DMS53 (cell line): ENCODE measurements at places on chromosomes 5 and 9.

DNA sequence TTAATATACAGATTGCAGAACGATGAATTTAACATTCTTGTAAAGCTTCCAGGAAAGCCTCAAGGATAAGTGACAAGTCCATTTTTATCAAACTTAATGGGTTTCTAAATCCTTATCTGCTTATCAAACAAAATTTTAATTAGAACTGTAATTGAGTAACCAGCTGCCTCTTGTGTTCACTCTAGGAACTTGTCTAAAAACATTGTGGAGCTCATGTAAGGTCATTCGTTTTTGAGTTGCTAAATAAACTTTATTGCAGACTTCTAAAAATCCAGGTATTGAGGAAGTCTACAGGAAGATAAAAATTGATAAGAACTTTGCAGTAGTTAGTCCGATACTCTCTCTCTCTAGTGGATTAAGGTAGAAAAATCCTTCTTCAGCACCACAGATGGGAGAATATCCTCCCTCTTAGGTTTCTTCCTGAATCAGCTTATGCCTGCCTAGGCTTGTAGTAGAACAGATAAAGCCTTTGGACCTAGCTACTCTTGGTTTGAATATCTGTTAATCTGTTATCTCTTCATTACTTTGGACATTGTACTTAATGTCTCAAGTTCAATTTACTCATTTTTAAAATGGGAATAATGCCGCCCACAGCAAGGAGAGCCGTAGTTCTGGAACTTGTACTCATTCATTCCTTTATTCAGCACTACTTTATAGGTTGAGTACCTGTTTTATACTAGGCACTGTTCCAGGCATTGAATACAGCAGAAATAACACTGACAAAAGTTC is 60.0 kb upstream of the DHFR start:
- DNase-seq: no peak

GRCh38 chr5:121698690-121699089 is 153.0 kb upstream of the FTMT start:
- no peak for DNase-seq

GRCh38 chr5:33166948-33167347 is 273.8 kb upstream of the TARS1 start:
- DNase-seq: no peak

- no peak for DNase-seq
Measured at GRCh38 chr9:95935861-95936578, 60.5 kb downstream of the ERCC6L2 start.

- no peak for DNase-seq
Measured at GRCh38 chr5:133599600-133599999, 12.7 kb downstream of the FSTL4 start.

DNA sequence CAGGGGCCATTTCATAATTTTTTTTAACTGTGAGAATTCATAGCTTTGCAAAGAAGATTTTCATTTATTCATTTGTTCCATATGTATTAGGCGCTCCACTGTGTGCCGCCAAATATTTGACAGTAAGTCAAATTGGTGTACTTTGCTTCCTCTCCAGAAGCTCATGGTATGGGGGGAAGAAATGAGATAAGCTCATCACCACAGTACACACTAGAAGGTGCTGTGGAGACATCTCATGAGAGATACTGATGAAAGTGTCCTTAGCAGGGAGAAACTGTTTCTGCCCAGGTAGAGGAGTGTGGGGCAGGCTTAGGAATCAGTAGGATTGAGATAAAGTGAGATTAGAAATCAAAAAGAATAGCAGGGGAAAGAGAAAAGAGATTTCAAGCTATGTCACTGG is 136.2 kb downstream of the CDH6 start:
- no peak for DNase-seq

GRCh38 chr5:173003360-173003759 is 19.8 kb downstream of the ATP6V0E1 start:
- DNase-seq: no peak

DNA sequence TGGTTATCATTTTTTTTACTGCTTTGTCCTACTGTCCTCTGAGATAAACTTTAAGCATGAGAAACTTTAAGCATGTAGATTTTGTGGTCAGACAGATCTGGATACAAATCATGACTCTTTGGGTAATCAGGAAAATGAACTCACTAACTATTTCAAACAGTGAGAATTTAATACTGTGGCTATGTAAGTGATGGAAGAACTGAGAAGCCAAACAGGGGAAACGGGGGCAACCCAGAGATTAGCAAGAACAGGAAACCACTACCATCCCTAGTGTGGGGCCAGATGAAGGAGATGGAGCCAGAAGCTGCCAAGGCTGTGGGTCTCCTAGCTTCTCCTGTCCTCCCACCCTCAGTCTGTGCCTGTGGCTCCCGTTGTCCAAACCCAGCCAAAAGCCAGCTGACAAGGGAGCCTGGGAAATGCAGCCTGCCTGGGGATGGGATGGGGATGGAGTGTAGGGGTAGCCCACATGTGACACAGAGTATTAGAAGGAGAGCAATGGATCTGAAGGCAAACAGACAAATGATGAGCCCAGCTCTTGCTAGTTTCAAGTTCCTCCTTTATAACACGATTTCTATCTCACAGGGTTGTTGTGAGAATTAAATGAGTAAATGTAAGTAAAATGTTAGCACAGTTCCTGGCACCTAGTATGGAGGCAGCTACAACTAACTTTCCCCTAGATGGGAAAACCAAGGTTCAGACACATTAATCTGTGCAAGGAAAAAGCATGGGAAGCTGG is 27.7 kb upstream of the CDC23 start:
- no peak for DNase-seq

DNA sequence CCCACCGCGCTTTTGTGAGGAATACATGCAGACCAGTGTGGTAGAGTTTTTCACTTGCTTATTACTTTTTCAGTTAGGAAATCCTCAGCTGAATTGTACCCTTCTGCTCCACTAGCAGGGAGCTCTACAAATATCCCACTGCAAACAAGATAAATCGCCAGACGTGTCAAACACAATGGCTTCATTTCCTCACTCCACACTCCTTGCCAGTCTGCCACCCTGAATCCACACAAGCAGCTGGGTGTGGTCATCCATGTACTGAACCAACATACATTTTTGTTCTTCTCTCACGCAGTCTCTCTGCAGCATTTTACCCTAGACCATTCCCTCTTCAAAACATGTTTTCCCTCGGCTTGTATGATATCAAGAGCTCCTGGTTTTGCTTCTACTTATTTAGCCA is 3.7 kb upstream of the ROR2 start:
- peak; percentile 17 for DNase-seq

- no peak for DNase-seq
Measured at GRCh38 chr5:125274211-125274610, 527.8 kb upstream of the ZNF608 start.

DNA sequence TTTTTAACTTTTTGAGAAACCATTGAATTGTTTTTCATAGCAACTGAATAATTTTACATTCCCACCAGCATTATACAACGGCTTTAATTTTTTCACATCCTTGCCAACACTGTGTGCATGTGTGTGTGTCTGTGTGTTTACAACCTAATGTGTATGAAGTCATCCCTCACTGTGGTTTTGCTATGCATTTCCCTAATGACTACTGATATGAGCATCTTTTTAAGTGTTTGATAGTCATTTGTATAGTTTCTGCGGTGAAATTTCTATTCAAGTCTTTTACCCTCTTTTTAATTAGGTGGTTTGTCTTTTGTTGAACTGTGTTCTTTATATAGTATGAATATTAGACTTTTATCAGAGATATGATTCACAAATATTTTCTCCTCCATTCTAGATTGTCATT is 263.1 kb upstream of the COX7C start:
- no peak for DNase-seq

- DNase-seq: peak; percentile 65
Measured at GRCh38 chr5:134005417-134006061, 764 bp upstream of the VDAC1 start.

- DNase-seq: peak; percentile 98
Measured at GRCh38 chr5:10288592-10289219, 19.0 kb downstream of the CMBL start.

GRCh38 chr9:133421615-133422542 is at the start of gene ADAMTS13:
Gene ADAMTS13, plus strand, starts transcription at chr9:133422367. Its CDS starts 77 bp downstream, at chr9:133422444.
- peak; percentile 32 for DNase-seq

- peak; percentile 39 for DNase-seq
Measured at GRCh38 chr5:123107343-123108244, 18.6 kb downstream of the PRDM6 start.

DNA sequence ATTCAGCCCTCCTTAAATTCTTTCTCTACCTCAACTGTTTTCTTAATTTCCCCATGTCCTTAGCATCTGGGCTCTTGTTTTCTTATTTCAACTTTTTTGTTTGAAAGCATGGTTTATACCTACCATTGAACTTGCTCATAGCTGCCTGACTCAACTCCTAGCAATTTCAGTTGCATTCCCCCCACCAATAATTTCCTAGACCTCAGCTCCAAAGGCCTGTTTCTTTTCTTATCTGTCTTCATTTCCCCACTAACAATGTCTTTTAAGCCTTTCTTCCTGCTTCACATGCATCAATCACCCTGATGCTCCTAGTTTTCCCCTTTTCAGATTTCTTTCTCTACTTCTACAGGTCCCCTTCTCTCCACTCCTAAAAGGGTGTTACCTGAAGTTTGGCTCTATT is 129.7 kb upstream of the PDE4D start:
- DNase-seq: no peak

GRCh38 chr9:72204062-72204461 is 54.8 kb downstream of the GDA start:
- DNase-seq: no peak

GRCh38 chr9:118609355-118610044 is 759.7 kb downstream of the BRINP1 start:
- peak; percentile 82 for DNase-seq

DNA sequence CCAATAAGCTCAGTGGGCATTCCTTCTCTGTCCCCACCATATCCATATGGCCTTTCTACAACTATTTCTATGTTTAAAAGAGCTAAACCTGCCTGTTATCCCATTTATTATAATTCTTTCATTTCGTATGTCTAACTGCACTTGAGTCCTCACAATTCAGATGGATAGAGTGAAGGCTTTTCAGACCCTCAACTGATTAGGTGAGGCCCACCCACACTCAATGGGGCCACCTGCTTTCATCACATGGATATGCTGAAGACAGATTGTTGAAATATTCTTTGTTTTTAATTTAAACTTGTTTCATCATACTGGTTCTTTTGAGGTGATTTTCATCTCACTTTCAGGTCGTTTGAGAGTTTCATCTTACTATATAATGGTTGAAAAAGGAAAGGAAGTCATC is 5.7 kb upstream of the S1PR3 start:
- DNase-seq: no peak

DNA sequence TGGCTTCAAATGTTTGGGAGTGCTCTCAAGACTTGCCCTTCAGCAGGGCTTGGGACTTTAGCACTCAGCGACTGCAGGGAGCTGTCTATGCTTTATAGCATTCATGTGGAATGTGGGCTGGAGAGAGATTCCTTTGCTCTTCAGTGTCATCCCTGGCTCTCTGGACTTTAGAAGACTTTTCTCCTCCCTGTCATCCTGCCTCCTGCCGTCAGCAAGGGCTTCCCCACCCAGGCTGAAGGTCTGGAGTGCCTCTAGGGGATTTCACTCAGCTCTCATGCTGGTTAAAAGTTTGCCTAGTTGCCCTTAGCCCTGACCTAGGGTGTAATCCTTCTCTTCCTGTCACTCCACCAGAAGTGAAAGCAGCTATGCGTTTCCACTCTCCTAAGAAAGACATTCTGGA is 210.9 kb downstream of the FRMD3 start:
- no peak for DNase-seq

- peak; percentile 60 for DNase-seq
Measured at GRCh38 chr9:19379697-19380046, 364 bp downstream of the RPS6 start.

GRCh38 chr5:152329761-152330283 is 75.3 kb downstream of the NMUR2 start:
- DNase-seq: peak; percentile 38
